Stimulated activated CD4-positive, alpha-beta T cell treated with anti-CD3 and anti-CD28 coated beads, Interleukin-15, amount 100 ng/mL, for 48 hours (primary cell): ENCODE measurements at places on chromosomes 4 and X.
A peak's percentile ranks its signal among the peaks of the same experiment; 100 is the strongest.

GRCh38 chr4:27123123-27123768 lies 262.6 kb downstream of the STIM2 start:
- no peak for DNase-seq

DNA sequence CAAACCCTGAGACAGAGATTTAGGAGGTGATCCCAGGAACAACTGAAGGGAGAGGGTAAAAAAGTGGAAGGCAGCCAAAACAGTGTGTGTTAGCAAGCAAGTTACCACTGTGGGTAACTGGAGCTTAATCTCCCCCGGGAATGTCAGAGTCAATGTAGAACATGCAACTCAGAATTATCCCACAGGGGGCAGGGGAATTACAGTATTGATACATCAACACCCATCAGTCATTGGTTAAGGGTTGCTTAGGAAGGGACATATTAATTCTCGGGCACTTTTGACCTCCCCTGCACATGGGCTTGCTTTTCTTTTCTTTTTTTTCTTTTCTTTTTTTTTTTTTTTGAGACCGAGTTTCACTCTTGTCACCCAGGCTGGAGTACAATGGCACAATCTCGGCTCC lies 29.3 kb downstream of the CXorf58 start:
- DNase-seq: no peak

DNA sequence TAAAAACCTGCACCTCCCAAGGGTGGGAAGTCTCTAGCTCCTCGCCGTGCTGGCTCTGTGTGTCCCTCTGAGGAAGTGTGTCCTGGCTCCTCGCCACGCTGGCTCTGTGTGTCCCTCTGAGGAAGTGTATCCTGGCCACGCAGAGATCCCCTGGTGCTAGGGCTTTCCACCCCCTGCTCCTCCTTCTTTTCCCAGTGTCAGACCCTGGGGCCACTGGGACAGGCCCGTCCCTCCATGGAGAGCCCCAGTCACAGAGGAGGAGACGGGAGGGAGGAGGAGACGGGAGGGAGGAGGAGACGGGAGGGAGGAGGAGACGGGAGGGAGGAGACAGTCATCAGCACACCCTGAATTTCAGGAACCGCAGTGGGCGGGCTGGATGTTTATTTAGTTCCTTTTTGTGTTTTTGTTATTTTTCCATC lies 53.8 kb upstream of the HGFAC start:
- DNase-seq: no peak

GRCh38 chr4:1655676-1656075 lies 28.4 kb downstream of the FAM53A start:
- no peak for DNase-seq

- DNase-seq: no peak
Observed at GRCh38 chr4:106594291-106594952, 225.8 kb upstream of the GIMD1 start.

DNA sequence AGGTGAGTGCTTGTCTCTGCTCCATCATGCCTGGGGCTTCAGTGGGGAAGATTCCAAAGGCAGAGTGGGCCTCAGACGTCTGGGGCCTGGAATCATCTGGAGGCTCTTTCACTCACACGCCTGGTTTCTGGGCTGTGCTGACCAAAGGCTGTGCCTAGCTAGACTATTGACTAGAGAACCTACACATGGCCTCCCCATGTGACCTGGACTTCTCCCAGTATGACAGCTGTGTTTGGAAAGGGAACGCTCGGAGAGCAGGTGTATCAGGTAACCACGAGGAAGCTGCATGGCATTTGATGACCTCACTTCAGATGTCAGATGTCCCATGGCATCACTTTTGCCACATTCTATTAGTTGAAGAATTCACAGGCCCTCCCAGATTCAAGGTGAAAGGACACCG lies 51.0 kb downstream of the ADGRL3 start:
- DNase-seq: no peak

GRCh38 chr4:172035562-172035961 lies 222.4 kb downstream of the GALNTL6 start:
- no peak for DNase-seq

GRCh38 chrX:131729295-131729694 lies 185.4 kb downstream of the OR13H1 start:
- DNase-seq: peak; percentile 64

GRCh38 chr4:165111906-165112367 lies 723 bp downstream of the TMEM192 start:
- DNase-seq: no peak

DNA sequence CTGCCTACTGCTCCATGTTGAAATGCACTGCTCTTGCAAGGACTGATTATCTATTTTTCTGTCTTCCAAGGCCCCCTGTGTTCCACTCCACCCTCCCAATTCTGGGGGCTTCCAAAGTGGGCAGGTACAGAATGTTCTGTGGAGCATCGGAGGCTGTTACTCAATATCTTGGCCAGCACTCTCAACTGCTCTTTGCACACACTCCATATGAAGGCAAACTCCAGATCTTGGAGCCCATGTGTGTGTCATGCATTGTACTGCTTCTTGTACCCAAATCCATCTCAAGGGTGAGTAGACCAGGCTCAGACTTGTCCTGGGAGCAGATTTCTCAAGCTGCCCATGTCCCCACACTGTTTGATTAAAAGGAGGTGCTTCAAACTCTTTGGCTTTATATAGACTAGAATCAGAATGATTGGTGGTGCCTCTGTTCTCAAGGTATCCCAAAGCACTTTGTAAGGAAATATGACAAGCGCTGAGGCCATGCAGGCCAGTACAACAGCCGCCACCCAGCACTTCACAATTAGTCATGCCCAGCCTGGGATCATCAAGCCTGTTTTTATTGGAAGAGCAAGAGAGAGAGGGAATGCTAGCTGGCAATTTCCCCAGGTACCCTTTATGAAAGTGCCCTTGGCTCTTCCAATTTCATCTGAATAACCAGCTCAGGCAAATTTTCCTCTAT lies 44.3 kb downstream of the AR start:
- no peak for DNase-seq

- no peak for DNase-seq
Observed at GRCh38 chr4:151402145-151402865, 6.7 kb upstream of the FHIP1A start.

DNA sequence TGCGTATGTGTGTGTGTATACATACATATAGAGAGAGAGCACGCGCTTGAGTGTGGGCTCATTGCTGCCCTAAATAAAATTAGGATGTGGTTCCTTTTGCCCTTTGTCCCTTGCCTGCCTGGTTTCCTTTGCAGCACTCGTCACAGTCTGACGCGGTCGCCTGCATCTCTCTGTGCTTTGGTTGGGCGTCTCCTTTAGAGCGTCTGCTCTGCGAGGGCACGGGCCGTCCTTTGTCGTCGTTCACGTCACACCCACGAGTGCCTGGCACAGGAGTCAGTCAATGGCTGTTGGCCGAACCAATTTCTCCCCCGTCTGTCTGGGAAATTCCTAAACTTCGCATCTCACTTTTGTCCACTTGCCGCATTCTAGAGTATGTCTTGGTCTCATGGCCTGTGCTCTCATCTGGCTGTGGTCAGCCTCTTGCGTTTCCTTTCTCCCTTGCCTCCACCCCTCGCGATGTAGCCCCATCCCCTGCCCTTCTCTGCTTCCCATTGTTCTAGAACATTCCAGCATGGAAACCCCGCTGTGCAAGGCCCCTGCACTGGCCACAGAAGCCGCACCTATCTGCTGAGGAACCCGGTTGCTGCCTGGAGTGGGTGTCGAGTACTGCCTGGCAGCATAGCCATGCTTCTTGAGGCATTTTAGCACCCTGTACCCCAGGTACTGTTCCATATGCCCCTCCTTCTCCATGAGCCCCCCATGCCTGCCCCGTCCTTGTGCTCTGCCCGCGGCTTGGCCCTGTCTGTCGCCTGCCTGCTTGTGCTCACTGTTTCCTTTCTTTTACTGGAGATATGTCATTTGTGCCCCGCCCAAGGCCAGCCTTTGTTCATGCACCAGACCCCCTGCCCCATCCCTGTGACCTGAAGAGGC lies 8.0 kb downstream of the MAEA start:
- no peak for DNase-seq

GRCh38 chrX:15686818-15687685 lies 22.4 kb upstream of the CLTRN start:
- no peak for DNase-seq

GRCh38 chr4:150209140-150209829 lies 131.0 kb downstream of the DCLK2 start:
- DNase-seq: no peak

GRCh38 chr4:116016201-116016600 lies 902.8 kb upstream of the NDST4 start:
- DNase-seq: no peak

DNA sequence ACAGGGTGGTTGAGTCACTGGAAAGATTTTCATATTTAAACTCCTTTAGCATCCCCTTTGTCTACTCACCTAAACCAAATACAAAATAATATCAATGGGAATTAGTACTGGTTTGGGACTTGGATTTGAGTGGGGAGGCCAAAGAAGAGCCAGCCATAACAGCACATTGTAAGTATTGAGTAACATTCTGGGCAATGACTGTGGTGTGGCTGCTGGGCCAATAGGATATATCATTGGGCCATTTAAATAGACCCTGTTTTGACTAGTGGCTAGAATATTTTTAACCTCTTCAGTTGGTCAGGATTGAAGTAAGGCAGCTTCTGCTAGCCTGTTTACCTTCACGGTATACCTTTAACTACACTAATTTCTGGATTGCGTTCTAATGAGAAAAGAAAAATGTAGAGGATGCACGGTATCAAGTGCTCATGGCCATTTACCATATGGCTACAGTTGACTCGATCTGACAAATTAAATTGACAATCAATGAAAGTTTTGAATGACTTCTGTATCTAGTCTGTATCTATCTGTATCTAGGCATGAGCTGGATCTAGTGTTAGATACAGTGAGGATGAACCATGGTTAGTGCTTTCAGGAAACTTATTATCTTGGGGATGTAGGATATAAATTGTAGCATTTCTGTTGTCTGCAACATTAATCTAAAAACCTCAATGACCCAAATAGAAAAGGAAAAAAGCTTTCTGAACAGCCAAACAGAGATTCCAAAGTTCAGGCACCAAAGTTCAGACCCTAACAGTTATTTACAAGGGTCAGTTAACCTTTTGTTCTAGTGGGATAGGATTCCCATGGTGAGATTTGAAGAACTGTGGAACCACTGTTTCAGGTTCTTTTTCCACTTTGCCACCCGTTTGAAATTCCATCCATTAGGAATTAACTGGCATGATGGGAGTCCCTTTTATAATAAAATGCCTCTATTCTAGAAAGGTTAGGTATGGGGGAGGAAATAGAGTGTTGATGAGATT lies 6.8 kb upstream of the ALB start:
- DNase-seq: no peak

DNA sequence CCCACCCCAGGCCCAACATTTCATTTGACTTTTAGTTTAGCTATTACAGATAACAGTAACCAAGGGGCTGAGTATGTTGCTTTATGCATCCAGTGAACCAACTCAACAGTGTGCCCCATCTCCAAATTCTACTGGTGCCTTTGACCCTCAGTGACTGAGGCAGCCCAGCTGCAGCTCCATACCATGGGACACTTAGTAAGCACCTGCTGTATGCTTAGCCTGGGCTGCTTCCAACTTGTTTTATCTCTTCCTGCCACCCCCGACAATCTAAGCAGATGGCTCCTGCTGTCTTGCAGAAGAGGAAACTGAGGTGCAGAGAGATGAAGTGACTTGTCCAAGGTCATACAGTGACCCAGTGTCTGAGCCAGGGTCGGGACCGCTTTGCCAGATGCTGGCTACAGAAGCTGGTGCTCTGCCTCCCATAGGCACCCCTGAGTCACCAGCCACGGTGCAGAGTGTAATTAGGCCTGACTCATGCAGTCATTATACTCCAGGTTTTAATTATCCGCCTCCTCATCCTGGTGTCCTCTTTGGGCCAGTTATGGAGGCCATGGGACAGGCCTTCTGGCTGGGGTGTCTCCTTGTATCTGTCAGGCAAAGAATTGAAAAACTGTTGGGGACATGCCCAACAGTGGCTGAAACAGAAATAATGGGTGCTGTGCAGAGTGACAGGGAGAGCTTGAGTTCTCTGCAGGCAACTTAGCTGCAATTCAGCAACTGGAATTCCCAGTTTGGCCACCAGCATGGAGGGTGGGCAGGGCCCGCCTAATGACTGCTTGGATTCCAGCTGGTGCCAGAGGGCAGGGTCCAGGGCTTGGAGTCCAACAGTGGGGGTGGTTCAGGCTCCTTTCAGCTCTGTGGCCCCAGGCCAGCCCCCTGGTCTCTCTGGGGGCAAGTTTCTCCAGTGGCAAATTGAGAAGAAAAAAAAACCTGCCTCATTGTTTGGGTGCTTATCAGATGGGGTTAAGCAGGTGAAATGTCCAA lies 8.2 kb upstream of the GPR78 start:
- no peak for DNase-seq

DNA sequence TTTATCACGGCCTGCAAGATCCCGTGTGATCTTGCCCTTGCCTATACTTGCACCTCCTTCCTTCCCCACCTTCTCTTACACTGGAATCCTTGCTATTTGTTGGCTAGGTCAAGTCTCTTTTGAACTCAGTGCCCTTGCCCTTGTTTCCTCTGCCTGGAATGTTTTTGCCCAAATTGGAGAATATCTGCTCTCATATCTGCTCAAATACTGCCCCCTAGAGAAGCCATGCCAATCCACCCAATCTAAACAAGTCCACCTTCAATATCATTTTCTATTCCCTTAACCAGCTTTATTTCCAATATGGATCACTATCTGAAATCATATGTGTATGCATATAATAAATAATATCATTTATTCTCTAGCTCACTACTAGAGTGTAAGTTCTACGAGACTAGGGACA lies 1044.2 kb upstream of the FTHL17 start:
- DNase-seq: no peak

GRCh38 chrX:134431894-134432293 lies 28.1 kb upstream of the HPRT1 start:
- no peak for DNase-seq

DNA sequence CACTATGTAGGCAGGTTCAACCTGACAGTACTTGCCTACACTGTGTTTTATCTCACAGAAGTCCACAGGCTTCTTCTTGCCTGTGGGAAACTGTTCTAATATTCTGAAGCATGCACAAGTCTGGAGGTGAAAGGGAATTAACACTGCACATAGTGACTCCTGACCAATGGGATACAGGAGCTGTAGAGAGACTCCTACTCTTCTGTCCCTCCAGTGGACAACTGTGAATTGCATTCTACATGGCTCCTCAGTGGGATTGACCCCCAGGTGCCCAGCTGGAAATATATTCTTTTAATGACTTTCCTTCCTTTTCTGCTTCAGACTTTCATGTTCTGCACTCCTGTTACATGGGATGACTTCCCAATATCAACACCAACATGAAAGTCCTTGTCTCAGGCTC lies 8.2 kb upstream of the YIPF6 start:
- no peak for DNase-seq

DNA sequence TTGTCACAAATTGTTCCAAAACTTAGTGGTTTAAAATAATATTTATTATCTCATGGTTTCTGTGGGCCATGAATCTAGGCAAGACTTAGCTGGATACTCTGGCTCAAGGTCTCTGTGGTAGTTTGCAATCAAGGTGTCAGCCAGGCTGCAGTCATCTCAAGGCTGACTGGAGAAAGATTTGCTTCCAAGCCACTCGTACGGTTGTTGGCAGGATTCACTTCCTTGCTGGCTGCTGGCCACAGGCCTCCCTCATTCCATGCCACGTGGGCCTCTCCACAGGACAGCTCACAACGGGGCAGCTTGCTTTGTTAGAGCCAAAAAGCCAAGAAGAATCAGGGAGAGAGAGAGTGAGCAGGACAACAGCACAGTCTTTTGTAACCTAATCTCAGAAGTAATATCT lies 101.4 kb downstream of the WWC2 start:
- DNase-seq: no peak

- no peak for DNase-seq
Observed at GRCh38 chr4:168892475-168892874, 117.6 kb downstream of the CBR4 start.
